ENCODE measurements at places on chromosomes 6 and 20.

DNA sequence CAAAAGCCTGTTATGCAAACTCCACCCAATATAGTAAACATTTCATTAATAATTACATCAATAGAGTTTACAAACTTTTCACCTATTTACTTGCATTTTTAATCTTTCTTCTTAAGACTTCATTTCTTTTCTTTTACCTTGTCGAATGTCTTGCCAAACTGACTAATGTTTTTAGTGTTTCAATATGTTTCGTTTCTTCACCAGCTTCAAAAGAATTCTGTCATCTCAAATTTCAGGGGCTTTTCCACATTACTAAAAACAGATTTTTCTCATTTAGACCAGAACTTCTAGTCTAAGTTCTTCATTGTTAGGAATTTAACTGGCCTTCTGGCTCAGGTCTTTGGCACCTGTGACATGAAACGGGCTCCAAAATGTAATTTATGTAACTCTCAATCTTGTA, 196.5 kb downstream of the ARHGAP18 start:
- DNase-seq = no peak

- DNase-seq = no peak
These were observed 24.0 kb upstream of the LRRC1 start for GRCh38 chr6:53770780-53771249.

DNA sequence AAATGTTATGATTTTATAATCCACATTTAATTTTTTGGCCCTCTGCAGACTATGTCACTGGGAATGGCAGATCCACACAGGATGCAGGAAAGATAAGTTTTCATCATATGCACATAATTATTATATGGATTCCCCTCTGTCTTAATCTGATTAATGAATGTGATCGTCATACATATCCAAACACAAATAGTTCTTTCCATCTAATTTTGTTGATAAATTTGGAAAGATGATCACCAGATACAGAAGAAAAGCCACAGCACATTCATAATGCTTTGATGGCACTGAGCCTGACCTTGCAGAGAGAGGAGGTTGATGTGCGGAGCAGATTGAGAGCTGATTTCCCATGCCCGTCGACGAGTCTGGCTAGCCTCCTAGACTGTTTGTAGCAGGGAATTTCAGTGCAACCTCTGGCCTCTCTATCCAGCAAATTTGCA, 471.5 kb downstream of the EPM2A start:
- no peak for DNase-seq

- DNase-seq = no peak
These were observed 342.5 kb downstream of the CENPW start for GRCh38 chr6:126682440-126682839.

GRCh38 chr20:44212792-44213191, 2.2 kb upstream of the OSER1 start:
- DNase-seq = no peak

DNA sequence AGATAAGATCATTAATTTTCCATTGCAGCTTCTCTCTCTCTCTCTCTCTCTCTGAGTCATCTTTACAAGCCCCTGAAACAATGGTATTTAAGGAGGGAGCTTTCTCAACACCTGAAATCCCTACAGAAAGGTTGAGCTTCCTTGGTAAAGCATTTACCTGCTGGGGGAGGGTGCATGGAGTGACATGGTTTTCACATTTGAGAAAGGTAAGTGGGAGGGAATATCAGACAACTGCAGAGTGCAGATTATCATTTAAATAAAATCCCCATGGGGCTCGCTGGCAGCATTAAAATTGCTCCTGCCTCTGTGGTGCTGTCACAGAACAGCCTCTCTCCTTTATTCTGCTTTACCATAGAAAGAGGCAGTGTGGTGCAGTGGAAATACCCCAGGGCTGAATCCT, 10.3 kb upstream of the PDYN start:
- DNase-seq = no peak

GRCh38 chr6:3750317-3751076, 1.0 kb downstream of the PXDC1 start:
- DNase-seq = peak; percentile 77

DNA sequence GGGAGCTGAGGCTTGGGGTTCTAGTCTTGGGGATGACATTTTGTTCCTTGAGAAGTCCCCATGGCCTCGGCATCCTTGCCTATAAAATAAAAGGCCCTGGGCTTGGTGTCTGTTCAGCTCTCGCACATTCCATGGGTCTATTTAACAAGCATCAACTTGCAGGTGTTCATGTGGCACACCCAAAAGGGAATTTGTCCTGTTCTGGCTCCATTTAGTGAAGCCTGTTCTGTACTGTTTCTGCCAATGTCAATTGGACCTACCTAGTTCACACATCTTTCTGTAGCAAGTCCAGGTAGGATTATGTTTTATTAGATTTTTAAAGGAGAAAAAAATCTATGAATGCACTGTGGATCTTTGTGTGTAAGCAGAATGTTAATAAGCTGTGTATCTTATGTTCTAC, 262.0 kb downstream of the HIVEP2 start:
- DNase-seq = no peak

DNA sequence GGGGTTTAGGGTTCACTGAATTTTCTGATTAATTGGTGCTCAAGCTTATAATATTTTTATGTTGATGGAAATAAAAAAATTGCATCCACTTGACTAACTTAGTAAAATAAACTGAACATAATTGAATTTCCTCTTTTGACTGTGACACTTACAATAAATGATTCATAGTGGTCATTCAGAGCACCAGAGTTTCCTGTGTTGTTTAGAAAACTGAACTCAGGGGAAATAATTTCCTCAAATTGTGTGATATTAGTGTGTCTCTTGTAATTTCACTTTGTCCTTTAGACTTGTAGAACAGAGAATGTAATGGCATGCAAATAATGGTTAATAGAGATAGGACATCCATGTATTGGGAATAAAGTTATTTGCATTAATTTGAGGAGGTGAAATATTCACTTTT, 319.7 kb upstream of the MAN1A1 start:
- no peak for DNase-seq

- no peak for DNase-seq
These were observed 6.4 kb downstream of the ACSS1 start for GRCh38 chr20:25051386-25052155.

- DNase-seq = no peak
These were observed 492.4 kb downstream of the RFPL4B start for GRCh38 chr6:112839525-112839961.
